ENCODE measurements at places on chromosomes 7 and 10.

DNA sequence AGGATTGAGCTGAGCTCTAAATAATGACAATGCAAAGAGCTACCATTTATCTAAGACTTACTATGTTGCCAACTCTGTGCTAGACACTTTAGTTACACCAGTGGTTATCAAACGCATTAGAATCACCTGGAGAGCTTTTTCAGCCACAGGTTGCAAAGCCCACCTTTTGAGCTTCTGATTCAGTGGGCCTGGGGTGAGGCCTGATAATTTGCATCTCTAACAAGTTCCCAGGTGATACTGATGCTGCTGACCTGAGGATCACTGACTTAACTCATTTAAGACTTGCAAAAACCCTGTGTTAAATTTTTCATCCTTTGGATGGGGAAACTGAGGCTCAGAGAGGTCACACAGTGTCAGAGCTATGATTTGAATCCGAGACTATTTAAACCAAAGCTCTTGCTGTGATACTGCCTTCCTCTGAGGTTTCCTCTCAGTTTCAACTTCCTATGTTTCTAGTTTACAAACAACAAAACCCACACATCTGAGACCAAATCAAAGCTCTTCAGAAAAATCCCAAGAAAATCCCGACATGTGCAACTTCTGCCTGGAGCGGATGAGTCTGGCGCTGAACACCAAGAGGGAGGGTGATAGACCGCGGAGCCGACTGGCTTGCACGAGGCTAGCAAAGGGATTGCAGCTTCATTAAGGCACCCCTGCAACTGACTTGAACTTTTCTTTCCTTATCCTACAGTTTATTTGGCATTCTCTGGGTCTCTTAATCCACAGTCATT lies 124.9 kb downstream of the CYP26A1 start:
- DNase-seq: no peak

DNA sequence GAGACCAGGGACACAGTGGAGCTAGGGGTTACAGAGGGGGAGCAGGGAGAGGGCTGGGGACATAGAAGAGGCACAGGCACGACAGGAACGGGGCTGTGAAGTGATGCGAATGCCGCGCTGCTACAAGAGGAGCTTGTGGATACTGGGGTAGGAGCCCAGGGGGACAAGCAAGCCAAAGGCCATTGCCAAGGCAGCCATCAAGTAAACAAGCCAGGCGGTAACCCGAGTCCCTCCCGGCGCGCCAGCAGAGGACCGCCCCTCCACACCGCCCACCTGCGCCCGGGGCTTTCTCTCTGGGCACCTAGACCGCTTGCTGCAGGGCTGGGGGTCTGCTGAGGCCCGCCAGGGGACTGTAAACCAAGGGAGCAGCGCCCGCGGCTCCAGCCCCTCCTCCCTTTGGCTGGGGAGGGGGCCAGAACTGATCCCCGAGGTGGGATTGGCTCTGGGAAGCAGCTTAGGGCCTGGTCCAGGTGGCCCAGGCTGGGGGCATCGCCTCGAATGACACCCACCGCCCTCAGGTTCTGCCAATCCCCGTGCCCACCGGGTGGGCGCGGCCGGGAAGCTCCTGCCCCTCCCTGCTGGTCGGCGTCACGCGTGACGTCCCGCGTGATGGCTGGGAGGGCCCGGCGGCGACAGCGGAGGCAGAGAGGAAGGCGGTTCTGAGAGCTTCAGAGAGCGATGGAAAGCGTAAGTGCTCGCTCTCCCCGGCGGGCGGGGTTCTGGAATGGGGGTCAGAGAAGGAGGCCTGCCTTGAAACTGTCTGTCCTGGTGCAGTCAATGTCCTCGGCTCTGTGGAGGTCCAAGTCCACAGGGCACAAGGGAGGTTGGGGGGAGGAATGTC lies 982 bp downstream of the SFXN3 start:
- peak; percentile 70 for DNase-seq

GRCh38 chr7:96287132-96287531 lies 34.8 kb downstream of the SLC25A13 start:
- DNase-seq: no peak

GRCh38 chr7:9022456-9022855 lies 589.0 kb downstream of the NXPH1 start:
- DNase-seq: no peak

DNA sequence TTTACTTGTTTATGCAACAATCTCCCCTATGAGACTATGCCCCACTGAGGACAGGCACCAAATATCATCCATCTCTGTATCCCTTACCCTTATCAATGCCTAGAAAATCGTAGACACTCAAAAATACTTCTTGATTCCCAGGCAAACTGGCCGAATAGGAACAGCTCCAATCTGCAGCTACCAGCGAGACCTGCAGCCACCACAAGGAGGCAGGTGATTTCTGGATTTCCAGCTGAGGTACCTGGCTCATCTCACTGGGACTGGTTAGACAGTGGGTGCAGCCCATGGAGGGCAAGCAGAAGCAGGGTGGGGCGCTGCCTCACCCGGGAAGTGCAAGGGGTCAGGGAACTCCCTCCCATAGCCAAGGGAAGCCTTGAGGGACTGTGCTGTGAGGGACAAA lies 10.8 kb upstream of the PPP1R3C start:
- DNase-seq: no peak

GRCh38 chr10:104924101-104924795 lies 283.2 kb downstream of the SORCS3 start:
- DNase-seq: no peak

GRCh38 chr7:22559829-22560489 lies 60.0 kb upstream of the STEAP1B start:
- no peak for DNase-seq

- no peak for DNase-seq
These were observed 384.7 kb upstream of the KCND2 start for GRCh38 chr7:119888251-119888650.

GRCh38 chr10:73780966-73781365 lies 882 bp upstream of the CHCHD1 start:
- DNase-seq: no peak

GRCh38 chr7:15015545-15016314 lies 113.2 kb upstream of the DGKB start:
- DNase-seq: peak; percentile 12

DNA sequence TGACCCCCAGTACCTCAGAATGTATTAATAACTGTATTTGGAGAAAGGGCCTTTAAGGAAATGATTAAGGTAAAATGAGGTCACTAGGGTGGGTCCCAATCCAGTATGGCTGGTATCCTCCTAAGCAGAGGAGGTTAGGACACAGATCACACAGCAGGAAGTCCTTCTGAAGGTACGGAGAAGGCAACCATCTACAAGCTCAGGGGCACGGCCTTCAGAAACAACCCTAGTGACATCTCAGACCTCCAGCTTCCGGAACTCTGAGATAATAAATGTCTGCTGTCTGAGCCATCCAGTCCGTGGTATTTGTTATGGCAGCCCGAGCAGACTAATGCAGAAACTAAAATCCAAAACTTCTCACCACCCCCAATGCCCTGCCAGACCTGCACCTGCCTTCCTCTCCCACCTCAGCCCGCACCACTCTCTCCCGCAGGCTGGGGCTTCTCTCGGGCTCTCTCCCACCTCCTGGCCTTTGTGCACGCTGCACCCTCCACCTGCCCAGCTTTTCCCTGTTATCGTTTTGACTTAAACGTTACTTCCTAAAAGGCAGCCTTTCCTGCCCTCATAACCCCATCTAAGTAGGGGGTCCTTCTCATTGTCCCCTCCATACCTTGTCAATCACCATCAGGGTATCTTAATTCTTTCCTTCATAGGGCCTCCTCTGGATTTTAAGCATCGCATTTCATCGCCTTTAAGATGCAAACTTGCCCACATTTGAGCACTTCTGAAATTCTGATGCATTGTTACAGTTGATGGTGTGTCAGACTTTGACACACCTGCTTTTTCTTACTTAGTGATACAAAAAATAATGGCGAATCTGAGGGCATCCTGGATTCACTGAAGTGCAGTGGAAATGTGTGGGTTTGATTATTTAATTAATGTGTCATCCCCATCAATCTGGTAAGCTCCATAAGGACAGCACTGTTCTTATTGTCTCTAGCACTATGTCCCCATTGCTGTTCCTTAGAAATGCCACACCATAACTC lies 32.2 kb upstream of the AQP1 start:
- no peak for DNase-seq

GRCh38 chr7:101597941-101598340 lies 31.2 kb downstream of the MYL10 start:
- no peak for DNase-seq

DNA sequence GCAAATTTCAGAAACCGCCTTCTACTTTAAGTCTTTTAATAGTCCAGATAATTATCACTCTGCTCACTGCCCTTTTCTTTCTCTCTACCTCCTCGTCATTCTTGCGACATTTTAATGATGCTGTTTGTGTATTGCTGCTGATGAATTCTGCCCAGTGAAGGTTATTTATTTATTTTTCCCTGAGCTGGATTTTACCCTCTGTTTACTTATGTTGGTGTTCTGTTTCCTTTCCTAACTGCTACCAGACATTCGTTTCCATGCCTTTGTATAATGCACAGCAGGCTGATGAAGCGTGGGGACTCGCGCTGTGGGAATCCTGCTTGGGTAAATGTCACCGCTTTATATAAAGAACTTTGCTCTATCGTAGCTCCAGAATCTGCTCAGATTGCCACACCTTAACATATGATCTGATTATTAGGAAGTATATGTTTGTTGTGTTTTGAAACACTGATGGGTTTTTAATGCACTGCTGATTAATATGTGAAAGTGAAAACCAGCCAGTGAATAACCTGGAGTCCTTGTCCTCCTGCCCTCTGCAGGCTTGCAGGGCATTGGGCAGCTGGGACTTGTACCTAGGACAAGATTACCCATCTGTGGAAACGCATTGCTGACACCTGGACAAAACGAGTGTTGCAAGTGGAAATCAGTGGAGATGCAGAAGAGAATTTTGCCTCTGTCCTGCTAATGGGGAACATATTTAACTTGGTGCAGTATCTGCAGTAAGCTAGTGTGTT lies 291.5 kb downstream of the SDK1 start:
- DNase-seq: no peak

DNA sequence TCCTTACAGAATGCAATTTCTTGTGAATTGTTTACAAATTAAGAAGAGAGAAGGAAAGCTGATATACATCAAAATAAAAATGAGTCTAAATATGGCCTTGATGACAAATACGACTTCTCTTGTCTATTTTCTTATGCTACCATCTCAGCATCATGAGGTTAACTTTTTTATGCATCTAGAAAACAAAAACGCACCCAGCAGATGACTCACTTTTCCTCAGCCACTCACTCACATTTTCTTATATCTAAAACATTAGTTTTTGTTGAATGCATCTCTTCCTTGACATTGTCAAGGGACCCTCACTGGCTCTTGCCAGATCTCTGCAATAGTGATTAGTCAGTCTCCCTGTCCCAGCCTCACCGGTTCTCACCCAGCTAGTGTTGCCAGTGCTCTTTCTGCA lies 256.4 kb upstream of the SLC26A5 start:
- DNase-seq: no peak

GRCh38 chr7:123844712-123845219 lies at the start of gene HYAL4:
Gene HYAL4, plus strand, starts transcription at chr7:123845169. Its CDS starts 23,105 bp downstream, at chr7:123868274.
- no peak for DNase-seq

DNA sequence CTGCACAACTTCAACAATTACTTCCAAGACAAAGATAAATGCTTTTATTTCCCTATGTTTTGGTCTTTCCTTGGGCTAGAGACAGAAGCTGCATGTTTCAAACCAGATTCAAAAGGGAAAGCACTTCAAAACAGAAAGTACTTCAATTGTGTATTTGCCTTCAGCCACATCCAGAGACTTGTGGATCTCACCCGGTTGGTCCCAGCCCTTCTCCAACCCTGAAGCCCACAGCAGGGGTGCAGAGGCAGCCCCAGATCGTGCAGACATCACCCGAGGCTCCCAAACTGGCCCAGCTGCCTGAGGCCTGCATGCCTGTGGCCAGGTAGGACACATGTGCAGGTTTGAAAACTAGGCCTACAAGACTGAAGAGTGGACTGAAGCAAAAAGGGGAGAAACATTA lies 80.8 kb downstream of the ALOX5 start:
- no peak for DNase-seq

Measured in hematopoietic multipotent progenitor cell treated with erythropoietin and hydrocortisone succinate and interleukin-3 and kit ligand, for 17 days (in vitro differentiated cells).